AG09319 (cell line): ENCODE measurements at places on chromosomes 3 and 15.

DNA sequence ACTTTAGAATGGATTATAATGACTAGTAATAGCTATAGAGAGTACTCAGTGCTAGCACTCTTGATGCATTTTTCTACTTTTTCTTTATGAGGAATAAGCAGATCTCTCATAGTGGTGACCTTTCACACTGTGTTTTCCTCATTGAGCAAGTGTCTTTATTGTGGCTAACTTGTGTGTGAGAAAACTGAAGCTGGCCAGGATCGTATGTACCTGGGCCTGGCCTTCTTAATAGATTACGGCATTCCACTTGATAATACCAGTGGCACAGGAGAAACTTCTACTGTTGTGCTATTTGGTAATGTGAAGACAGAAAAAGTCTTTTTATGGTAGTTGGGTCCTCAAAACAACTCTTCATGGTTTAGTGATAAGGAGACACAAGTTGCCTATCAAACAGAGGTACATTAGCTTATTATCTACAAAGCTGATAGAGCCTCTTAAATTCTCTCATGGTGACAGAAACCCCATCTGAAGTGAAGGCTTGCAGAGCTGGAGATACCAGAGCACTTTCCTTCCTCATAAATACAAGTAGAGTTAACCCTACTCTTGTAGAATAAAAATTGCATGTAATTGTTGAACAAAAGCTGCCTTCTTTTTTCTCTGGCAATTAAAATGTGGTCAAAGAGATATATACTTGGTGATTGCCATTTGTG lies 64.6 kb downstream of the LYSMD4 start:
- DNase-seq = no peak

DNA sequence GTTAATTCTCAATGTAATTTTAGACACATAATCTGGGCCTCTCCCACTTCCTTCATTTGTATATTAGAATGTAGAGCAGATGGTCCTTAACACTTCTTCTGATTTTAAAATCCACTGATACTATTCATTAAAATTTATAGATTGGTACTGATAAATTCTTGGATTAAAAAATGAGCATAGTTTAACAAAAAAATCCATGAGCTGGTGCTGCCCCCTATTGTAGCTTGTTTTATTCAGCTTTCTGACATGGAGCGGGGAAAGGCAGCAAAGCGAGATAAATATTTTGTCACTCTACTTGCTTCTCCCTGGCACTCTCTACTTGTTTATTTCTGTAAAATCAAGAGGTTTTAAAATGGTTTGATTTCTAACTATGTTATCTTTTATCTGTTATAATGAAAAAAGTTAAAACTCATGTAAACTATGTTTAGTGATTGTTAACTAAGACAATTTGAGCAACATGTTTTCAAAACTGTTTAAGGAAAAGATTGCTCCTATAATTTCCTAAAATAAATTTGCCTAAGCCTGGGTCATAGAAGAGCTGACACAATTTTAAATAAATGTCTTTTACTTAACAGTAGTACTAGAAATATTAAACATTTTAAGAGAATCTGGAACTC lies 26.5 kb upstream of the PLOD2 start:
- DNase-seq = no peak

- no peak for DNase-seq
Measured at GRCh38 chr15:92907229-92907628, 7.1 kb downstream of the CHD2 start.

DNA sequence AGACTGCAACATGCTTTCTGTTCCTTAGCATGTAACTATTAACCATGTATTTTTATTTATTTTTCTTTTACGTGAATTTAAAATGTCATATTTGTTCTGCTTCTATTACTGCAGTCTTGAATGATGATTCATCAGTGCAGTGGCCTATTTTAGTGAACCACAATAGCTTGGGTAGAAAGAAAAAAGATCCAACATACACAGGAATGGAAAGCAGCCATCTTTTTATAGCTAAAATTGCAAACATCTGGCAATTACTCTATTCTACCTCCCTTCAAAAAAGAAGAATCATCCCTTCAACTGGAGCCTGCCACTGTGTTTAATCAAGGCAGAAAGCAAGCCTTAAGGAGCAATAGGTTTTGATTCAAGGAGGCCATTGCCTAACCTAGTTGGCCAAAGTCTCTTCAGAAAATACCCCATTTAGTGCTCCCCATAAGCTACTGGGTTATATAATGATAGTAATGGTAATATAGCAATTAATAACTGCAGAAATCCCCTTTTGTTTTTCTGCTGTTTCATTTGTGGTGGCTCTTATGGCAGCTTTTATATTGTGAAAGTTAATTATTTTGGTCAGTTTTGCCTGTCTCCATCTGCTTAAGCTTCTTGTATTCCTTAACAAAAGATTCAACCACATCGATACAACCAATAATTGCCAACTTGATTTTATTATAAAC lies 267.3 kb downstream of the LPP start:
- DNase-seq = peak; percentile 70

GRCh38 chr15:64444836-64445235 lies 15.5 kb upstream of the ZNF609 start:
- DNase-seq = no peak

DNA sequence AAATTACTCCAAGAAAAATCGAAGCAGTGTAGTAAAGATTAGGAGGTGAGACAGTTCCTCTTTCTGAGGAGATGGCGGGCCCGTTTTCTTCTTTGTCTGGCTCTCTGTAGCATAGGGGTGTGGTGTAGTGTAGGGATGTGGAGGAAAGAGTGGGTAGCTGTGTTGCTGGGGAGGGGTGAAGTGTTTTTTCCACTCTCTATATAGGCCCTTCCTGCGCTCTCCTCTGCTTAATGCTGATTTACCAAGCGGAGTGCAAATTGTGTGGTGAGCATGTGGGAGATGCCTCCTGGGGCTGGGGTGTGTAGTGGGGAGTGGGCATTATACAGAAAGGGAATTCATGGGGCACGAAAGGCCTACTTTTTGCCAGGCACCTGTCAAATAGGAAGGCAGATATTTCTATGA lies 94.9 kb downstream of the ST6GAL1 start:
- no peak for DNase-seq
